ENCODE measurements at places on chromosomes 3 and 15.

DNA sequence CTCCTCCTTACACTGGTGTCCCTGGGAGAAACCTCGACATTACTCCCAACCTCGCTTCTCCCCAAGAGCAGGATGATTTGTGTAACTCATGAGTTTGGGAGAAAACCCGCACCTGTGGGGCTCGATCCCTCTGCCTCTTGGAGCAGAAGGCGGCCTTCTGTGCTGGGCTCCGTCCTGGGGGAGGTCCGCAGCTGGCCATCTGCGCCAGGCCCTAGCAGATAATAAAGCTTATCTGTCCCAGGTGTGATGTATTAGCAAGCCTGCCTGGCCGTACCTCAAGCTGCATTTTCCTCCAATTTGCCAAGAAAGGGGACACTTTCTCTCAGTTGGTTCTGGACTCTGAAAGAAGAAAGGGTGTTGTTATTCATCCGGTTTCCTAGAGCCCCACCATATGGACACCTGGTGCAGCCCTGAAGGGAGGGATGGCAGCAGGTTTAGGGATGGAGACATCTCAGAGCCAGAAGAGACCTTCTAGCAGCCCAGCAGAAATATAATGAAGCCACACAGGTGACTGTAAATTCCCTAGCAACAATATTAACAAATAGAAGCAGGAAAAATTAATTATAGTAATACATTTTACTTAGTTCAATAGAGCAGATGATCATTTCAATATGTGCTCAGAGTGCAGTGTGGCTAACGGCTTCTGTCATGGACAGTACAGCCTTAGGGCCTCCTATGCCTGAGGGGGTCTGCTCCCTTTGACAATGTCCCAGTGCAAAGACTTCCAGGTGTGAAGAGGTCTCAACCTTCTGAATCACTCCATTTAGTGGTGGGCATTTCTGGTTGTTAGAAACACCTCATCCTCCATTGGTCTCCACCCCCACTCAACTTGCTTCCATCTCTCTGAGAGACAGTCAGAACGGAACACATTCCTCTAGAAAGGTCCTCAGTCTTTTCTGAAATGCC, 94.8 kb downstream of the CPN2 start:
- no peak for DNase-seq

- DNase-seq: no peak
Measured at GRCh38 chr3:141403576-141403975, 35.3 kb downstream of the ZBTB38 start.

DNA sequence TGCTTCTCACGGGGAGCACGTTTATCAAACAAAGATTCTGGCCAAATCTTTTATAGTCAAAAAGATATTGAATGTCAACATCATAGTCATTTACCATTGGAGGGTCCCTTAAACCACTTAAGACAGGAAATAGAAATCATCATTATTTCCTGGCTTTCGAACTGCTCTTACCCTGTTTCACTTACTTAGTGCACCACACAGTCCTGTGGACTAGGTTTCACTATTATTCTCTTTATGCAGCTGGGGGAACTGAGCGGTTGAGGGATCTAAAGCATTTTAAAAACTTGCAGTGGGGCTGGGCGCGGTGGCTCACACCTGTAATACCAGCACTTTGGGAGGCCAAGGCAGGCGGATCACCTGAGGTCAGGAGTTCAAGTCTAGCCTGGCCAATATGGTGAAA, 13.7 kb upstream of the TPRG1 start:
- DNase-seq: no peak

DNA sequence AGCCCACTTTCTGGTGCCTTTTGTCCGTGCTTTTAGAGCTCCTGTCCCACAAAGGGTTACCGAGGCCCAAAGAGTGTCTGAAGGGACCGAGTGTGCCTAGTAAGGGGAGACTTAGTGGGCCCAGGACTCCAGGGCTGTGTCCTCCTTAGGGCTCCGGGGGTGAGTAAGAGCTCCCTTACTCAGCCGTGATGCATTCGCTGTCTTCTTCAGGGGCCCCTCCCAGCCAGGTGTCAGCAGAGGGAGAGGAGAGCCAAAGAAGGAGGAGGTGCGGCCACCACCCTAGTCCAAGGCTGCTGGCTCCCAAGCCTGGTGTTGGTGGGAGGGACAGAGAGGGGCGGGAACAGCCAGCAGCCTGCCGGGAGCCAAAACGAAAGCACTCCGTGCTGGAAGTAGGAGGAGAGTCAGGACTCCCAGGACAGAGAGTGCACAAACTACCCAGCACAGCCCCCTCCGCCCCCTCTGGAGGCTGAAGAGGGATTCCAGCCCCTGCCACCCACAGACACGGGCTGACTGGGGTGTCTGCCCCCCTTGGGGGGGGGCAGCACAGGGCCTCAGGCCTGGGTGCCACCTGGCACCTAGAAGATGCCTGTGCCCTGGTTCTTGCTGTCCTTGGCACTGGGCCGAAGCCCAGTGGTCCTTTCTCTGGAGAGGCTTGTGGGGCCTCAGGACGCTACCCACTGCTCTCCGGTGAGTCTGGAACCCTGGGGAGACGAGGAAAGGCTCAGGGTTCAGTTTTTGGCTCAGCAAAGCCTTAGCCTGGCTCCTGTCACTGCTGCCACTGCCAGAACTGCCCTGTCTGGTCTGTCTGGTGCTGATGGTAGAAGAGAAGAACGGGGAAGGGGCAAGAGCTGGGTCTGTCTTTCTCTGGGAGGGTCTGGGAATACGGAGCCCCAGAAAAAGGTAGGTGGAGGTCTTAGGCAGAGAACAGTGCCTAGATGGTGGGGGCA, at the start of gene IL17RC:
IL17RC (plus strand) TSS at position 365 of the 947 bp plus-strand sequence; CDS start at position 583, 218 bp downstream.
- DNase-seq: peak; percentile 83

DNA sequence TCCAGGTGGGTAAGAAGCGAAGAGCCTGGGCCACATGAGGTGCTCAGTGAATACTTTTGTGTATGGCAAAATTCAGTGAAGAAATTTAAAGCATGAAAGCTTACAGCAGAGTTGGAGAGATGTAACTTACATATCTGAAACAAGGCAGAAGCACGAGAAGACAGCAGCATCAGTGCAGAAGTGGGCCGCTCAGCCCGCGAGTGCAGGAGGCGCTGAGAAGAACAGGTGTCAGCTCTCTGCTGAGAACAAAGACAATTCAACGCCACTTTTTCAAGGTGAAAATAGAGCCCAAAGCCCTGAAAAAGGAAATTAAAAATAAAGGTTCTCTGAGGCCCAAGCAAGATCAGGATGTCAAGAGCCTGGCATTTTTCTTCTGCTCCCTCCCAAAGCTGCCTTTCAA, 58.3 kb downstream of the RBPMS2 start:
- no peak for DNase-seq

GRCh38 chr3:72702390-72702789, 145.9 kb downstream of the SHQ1 start:
- no peak for DNase-seq

DNA sequence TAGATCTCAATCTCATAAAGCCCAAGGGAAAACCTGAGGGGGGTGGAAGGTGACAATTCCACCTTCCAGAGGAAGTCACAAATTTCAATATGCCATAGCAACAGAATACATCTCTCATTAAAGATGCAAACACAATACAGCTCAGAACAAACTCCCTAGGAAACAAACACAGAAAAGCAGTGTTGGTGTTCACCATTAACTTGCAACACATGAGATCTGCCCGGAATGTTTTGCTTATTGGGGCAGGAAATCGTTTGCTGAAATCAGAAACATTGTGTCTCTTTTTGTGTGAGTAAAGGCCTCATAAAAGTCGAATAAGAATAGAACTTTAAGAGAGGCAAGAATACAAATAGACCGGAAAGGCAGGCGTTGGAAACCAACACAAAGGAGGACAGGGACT, 5.8 kb upstream of the RYR3 start:
- no peak for DNase-seq

GRCh38 chr15:77715051-77715450, 82.3 kb upstream of the LINGO1 start:
- no peak for DNase-seq

DNA sequence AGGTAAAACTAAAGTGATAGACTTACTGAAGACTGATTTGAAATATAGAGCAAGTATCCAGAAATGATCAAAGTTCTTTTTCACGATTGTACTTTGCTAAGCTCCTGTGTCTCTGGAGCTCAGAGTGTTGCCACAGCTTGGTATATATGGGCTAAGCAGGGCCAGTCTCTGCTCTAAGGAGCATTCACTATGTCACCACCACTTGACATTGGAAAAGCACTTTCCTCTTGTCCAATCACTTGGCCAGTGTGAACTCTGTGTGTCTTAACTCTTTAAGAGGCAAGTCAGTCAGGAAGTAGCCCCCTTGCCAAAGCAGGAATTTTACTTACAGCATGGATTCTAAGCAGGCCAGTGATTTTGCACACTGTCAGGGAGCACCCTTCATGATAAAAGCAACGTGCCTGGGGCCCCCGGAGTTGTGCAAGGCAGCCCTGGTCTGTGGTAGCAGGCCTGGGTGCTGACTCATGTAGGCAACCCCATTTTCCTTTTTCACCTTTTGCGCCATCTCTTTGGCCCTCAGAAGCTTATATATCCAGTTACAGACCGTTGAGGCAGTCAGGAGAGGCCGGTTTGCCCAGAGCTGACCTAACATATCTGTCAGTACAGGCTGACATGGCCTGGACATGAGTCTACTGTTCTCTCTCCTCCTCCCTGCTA, 73.0 kb downstream of the HCN4 start:
- no peak for DNase-seq

- DNase-seq: no peak
Measured at GRCh38 chr15:101372960-101373525, 78.0 kb upstream of the SNRPA1 start.

Measured in A549 (cell line).